ENCODE measurements at places on chromosomes 7 and 10.

DNA sequence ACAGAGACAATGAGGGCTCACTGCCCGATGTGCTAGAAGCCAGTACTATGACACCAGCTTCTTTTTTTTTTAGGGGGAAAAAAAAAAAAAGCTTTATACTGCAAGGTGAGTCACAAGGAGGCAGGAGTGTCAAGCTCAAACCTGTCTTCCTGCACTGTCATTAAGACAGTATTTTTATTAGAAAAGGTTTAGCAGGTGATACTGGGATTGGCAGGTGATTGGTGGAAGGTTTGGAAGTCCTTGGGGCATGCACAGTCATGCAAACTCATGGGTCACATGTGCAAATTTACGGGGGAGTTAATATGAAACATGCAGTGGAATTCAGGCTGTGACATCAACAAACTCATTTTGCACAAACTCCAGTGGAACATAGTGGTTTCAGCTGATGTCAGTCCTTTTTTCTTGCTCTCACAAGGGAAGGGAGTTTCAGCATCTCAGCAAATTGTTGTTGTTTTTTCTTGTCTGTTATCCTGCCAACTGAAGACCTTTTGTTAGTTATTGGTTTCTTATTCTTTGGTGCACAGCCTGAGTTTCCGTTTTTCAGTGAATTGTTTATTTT, 530.6 kb downstream of the ANKRD7 start:
- DNase-seq: no peak

- DNase-seq: no peak
These were observed 241.7 kb upstream of the AOAH start for GRCh38 chr7:36966039-36966438.

- no peak for DNase-seq
These were observed 201.9 kb downstream of the BMPER start for GRCh38 chr7:34107276-34107675.

DNA sequence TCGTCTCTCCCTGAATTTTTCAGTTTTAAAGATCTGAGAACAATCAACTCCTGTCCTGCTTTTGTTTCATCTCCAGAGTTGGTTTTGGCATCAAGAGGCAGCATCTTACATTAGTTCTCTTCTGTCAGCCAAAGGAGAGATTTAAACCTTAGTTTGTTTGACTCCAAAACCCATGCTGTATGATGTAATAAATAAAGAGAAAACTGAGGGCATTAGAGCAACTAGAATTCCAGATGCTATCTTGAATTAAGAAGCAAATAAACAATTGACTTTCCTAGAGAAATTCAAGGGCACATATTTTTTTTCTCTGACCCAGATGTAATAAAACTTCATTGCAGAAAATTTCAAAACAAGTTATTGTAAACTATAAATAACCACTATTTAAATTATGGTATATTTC, 54.4 kb downstream of the INHBA start:
- no peak for DNase-seq

- DNase-seq: no peak
These were observed 3.1 kb downstream of the NKX2-3 start for GRCh38 chr10:99535764-99536337.

DNA sequence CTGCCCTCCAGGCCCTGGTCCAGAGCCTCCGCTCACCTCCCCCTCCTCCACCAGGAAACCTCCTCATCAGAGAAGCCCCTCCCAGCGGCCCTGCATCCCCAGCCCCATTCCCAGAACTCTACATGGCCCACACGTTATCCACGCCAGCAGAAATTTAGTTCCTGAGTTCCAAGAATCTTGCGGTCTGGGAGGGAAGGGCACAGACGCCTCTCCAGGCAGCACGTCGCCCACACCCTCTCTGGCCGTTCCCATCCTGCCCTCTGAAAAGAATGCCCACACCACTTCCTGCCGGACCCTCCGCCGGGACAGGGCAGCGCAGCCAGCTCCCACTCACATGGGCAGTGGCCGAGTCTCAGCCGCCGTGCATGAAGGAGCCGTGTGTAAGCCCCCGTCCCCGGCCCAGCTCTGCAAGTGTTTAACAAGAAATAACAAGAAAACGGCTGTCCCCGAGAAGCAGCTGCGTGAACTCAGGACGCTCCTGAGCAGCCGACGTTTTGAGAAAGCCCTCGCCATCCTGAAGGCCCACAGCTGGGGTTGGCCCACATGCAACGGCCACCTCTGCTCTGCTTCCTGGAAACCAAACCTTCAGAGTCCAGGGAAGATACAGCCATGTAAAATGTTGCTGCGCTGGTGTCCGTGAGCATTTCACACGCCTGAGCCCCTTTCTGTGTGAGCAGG, 17.4 kb downstream of the ADGRA1 start:
- DNase-seq: no peak

DNA sequence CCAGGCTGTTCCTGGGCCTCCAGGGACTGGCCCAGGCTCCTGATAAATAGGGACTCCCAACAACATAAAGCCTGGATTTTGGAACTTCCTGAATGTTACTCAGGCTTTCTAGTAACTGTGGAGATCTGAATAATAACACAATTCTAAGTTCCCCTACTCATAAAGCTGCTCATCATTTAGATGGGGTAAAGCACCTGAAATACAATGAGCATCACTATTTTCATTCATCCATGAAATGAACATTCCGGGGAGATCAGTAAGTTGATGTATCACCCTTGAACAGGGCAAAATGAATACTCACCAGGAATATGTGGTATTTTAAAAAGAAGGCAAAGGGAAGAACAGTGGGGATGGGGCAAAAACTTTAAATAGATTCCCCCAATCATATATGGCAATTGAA, 48.3 kb upstream of the ATRNL1 start:
- no peak for DNase-seq

- DNase-seq: no peak
These were observed 121.8 kb downstream of the SGMS1 start for GRCh38 chr10:50501924-50502452.

GRCh38 chr7:23558303-23558702, 26.5 kb upstream of the TRA2A start:
- no peak for DNase-seq

- DNase-seq: no peak
These were observed 318.2 kb downstream of the CXCL12 start for GRCh38 chr10:44066527-44067255.

- DNase-seq: no peak
These were observed 27.9 kb upstream of the INPP5A start for GRCh38 chr10:132509506-132510173.

Data from naive B cell (primary cell).